ENCODE measurements at places on chromosomes 1 and 21.

- H3K27ac ChIP-seq, result peak overlapping the region; percentile 59
- H3K36me3 ChIP-seq, result no peaks in the 10 kb centered on the region
- DNase-seq, result no peak
Observed at GRCh38 chr21:37848721-37849490, 67.4 kb downstream of the KCNJ6 start.

DNA sequence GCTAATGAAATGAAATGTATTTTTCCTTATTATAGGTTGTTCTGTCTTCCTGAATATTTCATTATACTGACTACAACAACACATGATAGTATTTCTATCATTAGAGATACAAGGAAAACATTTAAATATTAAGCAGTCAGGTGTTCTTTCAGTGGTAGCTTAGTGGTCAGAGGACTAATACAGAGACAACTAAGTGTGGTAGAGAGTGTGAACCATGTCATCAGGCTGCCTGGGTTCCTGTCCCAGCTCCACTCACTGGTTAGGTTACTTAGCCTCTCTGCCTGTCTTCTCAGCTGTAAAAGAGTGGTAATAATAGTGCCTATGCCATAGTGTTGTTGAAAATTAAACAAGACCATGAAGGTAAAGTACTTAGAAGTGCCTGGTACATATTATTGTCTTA, 3.9 kb downstream of the UAP1 start:
- H3K36me3 ChIP-seq, result peaks cover 5% of the 10 kb centered on the region
- H3K4me1 ChIP-seq, result peaks cover 2% of the 10 kb centered on the region
- no peak overlapping the region for H3K4me3 ChIP-seq
- H3K27ac ChIP-seq, result no peak overlapping the region
- no peaks in the 10 kb centered on the region for H3K27me3 ChIP-seq

DNA sequence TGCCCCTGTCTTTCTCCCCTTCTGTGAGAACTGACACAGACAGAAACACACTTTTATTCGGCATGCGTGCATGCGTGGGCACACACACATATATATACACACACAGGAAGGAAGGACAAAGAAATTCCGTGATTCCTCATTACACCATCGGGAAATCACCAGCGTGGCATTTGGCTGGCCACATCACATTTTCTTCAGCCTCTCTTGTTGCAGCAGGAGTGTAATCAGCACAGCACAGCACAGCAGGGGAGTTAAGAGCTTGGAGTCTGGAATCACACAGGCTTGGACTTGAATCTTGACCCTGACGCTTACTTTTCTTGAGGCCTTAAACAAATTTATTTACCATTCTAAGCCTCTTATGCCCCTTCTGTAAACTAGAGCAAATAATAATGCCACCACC, 45.3 kb upstream of the EPHA8 start:
- no peaks in the 10 kb centered on the region for H3K4me1 ChIP-seq
- H3K36me3 ChIP-seq, result peaks cover 34% of the 10 kb centered on the region
- H3K4me3 ChIP-seq, result no peak overlapping the region
- no peak for DNase-seq
- no peaks in the 10 kb centered on the region for H3K27me3 ChIP-seq

DNA sequence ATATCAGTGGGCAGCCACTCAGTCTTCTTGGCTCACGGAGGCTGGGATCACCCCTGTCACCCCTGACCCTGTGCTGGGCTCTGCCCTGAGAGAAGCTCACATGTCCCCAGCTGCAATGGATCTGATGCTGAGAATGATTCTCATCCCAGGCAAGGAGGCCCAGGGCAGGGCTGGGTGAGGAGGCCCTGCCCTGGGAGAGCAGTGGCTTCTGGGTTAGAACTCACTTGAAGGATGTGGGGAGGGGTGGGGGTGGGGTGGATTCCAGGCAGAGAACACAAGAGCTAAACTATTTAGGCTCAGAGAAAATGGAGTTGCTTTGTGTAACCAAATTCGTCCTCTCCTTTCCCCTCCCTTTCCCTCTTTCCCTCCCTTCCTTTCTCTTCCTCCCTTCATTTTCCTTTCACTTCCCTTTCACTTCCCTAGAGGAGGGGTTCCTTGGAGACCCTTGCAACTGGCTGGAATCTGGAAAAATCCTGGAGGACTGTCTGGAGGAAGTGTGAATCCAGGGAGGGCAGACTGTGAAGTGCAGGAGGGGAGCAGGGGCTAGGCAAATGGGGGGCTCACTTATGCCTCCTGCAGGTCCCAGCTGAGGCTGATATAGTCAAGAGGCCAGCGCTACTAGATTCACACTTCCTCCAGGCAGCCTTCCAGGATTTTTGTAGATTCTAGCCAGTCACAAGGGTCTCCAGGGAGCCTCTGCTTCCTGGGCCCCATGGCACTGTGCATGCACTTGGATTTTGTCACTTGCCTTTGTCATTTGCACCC, 47.0 kb downstream of the IGSF21 start:
- no peaks in the 10 kb centered on the region for H3K4me1 ChIP-seq
- H3K4me3 ChIP-seq, result no peak overlapping the region
- no peak overlapping the region for H3K27ac ChIP-seq
- DNase-seq, result no peak
- no peaks in the 10 kb centered on the region for H3K27me3 ChIP-seq

- DNase-seq, result no peak
- H3K36me3 ChIP-seq, result no peaks in the 10 kb centered on the region
- H3K27ac ChIP-seq, result no peak overlapping the region
- no peaks in the 10 kb centered on the region for H3K27me3 ChIP-seq
- no peak overlapping the region for H3K4me3 ChIP-seq
- H3K4me1 ChIP-seq, result no peaks in the 10 kb centered on the region
Observed at GRCh38 chr1:169321539-169321938, 46.1 kb downstream of the NME7 start.

DNA sequence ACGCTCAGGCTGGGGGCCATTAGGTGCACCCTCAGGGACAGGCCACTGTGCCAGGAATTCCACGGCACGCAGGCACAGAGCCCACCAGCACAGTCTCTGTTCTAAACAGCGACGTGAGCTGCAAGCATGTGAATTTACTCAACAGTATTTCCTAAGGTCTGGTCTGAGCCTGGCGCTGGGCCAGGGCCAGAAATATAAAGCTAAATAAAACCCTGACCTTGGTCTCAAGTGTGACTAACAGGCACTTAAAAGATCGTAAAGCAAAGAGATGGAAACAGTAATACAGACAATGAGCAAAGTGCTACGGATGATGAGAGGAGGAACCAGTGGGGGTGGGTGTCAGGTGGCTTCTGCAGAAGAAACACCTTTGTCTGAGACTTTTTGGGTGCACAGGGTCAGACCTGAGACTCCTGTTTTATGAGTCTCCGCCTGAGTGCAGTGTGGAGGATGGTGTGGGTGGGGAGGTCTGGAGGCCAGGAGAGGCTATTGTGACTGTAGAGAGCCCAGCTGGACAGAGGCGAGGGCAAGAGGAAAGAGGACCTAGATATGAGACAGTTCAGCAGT, 53.4 kb upstream of the EDN2 start:
- H3K27me3 ChIP-seq, result no peaks in the 10 kb centered on the region
- H3K36me3 ChIP-seq, result no peaks in the 10 kb centered on the region
- no peaks in the 10 kb centered on the region for H3K4me1 ChIP-seq
- no peak overlapping the region for H3K27ac ChIP-seq

DNA sequence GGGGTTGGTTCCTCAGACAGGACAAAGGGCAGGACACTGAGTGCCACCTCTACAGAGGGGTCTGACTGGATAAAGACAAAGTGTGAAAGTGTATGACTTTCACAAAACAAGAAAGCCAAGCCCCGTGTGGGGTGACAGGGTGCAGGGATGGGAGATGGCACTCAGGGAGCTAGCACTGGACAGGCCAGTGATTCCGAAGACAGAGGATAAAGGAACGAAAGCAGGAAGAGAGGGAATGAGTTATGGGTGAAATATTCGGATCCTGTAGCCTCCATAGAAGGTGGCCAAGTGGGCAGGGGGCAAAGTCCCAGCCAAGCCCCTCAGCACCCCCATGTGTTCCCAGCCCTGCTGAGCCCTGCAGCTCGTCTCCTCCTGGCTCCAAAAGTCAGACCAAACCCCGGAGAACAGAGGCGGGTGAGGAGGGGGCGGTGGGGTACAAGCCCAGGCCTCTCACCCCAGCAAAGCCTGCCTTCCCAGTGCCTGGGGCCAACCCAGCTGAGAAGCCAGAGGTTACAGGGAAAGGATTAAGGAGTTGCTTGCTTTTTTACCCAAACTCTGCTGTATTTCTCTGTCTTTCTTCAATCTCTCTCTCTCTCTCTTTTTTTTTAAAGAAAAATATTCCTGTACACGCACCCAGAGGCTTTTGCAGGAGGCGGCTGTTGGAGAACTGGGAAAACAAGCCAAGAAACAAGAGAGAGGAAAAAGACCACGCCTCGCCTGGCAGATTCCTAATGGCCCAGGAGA, 14.0 kb upstream of the WASF2 start:
- no peak overlapping the region for H3K4me3 ChIP-seq
- peak overlapping the region; percentile 99 for H3K27ac ChIP-seq
- no peaks in the 10 kb centered on the region for H3K27me3 ChIP-seq
- H3K36me3 ChIP-seq, result no peaks in the 10 kb centered on the region
- H3K4me1 ChIP-seq, result peaks cover 19% of the 10 kb centered on the region
- no peak for DNase-seq

GRCh38 chr1:153389973-153390879, 647 bp downstream of the S100A8 start:
- no peak overlapping the region for H3K4me3 ChIP-seq
- no peaks in the 10 kb centered on the region for H3K4me1 ChIP-seq
- no peak overlapping the region for H3K27ac ChIP-seq
- no peaks in the 10 kb centered on the region for H3K27me3 ChIP-seq
- no peak for DNase-seq
- H3K36me3 ChIP-seq, result no peaks in the 10 kb centered on the region

- H3K4me1 ChIP-seq, result peaks cover 5% of the 10 kb centered on the region
- no peak overlapping the region for H3K27ac ChIP-seq
- H3K36me3 ChIP-seq, result peaks cover 30% of the 10 kb centered on the region
- H3K4me3 ChIP-seq, result no peak overlapping the region
- no peaks in the 10 kb centered on the region for H3K27me3 ChIP-seq
Observed at GRCh38 chr1:204222006-204222763, 8.4 kb upstream of the GOLT1A start.

DNA sequence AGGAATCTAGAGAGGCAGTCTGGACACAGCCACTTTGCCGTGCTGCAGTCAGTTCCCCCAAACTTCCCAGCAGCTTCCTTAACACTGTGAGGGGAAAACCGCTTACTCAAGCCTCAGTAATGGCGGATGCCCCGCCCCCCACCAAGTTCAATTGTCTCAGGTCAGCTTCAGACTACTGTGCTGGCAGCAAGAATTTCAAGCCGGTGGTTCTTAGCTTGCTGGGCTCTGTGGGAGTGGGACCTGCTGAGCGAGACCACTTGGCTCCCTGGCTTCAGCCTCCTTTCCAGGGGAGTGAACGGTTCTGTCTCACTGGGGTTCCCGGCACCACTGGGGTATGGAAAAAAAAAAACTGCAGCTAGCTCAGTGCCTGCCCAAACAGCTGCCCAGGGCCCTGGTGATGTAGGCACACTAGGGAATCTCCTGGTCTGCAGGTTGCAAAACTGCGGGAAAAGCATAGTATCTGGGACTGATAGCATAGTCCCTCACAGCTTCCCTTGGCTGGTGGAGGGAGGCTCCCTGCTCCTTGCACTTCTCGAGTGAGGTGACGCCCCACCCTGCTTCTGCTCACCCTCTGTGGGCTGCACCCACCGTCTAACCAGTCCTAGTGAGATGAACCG, 23.7 kb upstream of the HFM1 start:
- no peak overlapping the region for H3K4me3 ChIP-seq
- no peaks in the 10 kb centered on the region for H3K36me3 ChIP-seq
- H3K27me3 ChIP-seq, result no peaks in the 10 kb centered on the region
- no peak for DNase-seq
- no peaks in the 10 kb centered on the region for H3K4me1 ChIP-seq

DNA sequence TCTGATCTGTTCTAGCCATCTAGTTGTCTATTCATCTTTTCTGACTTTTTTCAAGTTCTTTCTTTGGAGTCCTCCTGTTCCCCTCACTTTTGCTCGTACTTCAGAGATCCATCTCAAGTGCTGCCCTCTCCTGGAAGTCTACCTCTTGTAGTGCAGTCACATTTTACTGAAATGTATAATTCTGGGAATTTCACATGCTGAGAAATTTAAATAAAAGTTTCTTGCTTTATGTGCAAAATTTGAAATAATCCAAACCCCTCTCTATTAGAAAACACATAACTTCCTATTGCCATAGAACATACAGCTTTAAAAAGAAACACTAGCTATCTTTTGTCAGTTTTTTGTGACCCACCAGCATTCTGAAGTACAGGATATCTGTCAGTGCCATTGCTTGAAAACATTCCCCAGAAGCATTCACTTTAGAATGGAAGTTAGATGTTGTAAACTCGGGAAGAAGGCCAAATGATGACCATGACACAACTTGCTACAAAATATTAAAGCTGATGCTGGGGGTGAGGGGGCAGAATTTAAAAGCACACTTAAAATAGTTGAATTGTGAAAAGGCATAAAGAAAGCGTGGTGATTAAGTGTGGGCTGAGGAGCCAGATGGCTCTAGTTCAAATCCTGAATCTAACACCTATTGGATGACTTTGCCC, 22.0 kb downstream of the RLF start:
- no peaks in the 10 kb centered on the region for H3K27me3 ChIP-seq
- H3K4me3 ChIP-seq, result no peak overlapping the region
- H3K27ac ChIP-seq, result no peak overlapping the region
- H3K36me3 ChIP-seq, result no peaks in the 10 kb centered on the region
- DNase-seq, result no peak
- no peaks in the 10 kb centered on the region for H3K4me1 ChIP-seq

DNA sequence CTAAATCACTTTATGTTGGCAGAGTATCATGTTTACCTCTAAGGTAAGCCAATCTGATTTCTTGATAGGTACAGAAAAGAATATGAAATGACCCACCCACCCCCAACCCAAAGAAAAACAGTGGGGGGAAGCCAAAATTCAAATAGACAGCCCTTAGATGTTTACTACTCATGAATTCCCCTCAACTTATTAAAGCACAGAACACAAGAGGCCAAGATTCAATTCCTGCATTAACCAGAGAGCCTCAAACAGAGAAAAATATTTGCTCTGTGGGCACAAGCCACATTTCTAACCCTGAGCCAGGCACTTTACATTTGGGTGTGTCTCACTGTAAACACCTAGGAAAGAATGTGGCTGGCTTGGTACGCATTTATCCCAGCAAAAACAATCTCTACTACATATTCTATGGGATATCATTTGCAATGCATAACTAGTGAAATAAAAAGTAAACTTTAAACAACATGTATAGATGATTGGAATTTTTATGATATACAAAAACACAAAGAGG, 84.3 kb downstream of the PTPN14 start:
- H3K27me3 ChIP-seq, result no peaks in the 10 kb centered on the region
- peaks cover 23% of the 10 kb centered on the region for H3K4me1 ChIP-seq
- no peak overlapping the region for H3K27ac ChIP-seq
- no peak overlapping the region for H3K4me3 ChIP-seq
- no peak for DNase-seq

DNA sequence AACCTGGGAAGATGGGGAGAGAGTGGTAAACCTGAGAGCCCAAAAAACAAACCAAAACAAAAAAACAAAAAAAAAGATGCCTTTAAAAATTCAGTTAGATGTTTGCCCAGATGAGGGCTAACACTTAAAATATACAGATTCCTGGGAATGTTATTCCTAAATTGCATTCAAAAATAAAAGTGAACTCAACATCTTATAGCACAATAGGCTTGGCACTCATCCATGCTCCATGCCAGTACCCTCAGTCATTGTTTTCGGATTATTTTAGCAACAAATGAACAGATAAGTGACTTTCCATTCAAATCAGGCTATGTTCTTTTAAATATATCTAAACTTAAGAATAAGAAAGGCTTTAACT, 3.7 kb downstream of the ATP1A1 start:
- H3K4me3 ChIP-seq, result no peak overlapping the region
- H3K27ac ChIP-seq, result no peak overlapping the region
- peaks cover 3% of the 10 kb centered on the region for H3K36me3 ChIP-seq
- no peak for DNase-seq

- peak; percentile 49 for DNase-seq
- no peak overlapping the region for H3K4me3 ChIP-seq
- H3K4me1 ChIP-seq, result peaks cover 3% of the 10 kb centered on the region
- H3K27ac ChIP-seq, result peak overlapping the region; percentile 44
- no peaks in the 10 kb centered on the region for H3K27me3 ChIP-seq
Observed at GRCh38 chr21:38140207-38140903, 116.4 kb upstream of the KCNJ15 start.

Data from trophoblast cell (in vitro differentiated cells and primary cell).